ENCODE measurements at places on chromosomes 6 and 20.

- DNase-seq, result no peak
Measured at GRCh38 chr6:43229803-43230620, 731 bp upstream of the DNPH1 start.

DNA sequence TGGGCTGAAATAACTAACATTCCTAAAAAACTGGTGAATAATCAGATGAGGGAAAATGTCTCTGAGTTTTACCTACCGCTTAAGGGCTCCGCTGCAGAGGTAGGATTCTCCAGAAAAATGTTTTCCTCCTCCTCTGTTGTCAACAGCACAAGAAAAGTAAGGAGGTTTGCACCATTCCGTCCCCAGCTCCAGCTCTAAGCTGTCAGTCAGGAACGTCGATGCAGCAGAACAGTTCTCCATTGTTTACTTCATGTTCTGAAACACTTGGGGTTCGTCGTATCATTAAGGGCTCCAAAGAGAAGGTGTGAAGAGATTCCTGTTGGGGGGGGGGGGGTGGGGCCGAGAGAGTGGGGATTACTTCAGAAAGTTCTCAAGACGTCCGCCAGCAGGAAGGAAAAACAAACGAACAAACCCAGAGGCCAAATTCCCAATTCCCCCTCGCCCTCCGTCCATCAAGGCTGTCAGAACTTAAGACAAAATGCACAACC lies 734 bp downstream of the MMS22L start:
- DNase-seq, result no peak

GRCh38 chr20:58699623-58700107 lies 7.1 kb downstream of the NPEPL1 start:
- DNase-seq, result no peak

- DNase-seq, result no peak
Measured at GRCh38 chr20:50992336-50992732, 30.6 kb downstream of the KCNG1 start.

- DNase-seq, result no peak
Measured at GRCh38 chr20:35015863-35016193, 60.2 kb downstream of the MYH7B start.

GRCh38 chr6:52020945-52021570 lies 66.4 kb downstream of the PKHD1 start:
- no peak for DNase-seq

GRCh38 chr20:44494266-44494665 lies 18.6 kb downstream of the TTPAL start:
- DNase-seq, result no peak

GRCh38 chr6:144844596-144844995 lies 559.5 kb downstream of the UTRN start:
- no peak for DNase-seq

GRCh38 chr6:44430326-44430725 lies 42.8 kb downstream of the CDC5L start:
- no peak for DNase-seq

DNA sequence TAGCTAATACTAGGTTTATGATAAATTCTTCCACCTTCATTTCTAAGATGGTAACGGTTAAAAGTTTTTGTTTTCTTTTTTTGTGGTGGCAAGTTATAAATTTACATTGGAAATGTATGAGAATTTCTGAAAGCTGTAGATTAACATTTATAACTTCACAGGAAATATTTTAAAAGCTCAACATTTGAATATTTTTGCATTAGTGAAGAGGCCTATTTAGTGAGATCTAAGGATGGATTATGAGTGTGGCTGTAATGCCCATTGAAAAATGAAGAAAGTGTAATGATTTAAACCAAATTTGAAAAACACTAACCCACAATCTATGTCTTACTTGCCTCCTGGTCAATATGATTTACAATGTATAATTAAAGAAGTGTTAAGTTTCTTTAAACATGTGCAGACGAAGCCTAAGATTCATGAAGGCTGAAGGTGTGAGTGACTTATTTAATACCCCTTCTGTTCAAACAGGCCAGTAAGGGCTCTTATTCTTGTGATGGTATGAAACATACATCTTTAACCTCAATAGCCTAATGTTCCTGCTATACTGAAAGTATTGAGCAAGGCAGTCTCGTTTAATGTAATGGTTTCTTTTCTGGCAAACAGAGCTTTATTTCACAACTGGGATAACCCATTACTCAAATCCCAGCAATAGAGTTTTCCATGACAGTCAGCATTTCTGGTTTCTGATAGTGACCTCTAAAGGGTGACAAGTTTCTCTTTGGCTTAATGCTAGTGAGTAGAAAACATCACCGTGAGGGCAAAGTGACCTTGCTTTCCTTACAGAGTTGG lies 13.2 kb downstream of the HDGFL1 start:
- DNase-seq, result no peak

Data from NCI-H524 treated with DMSO at 0.1 percent for 48 hours (cell line).